ENCODE measurements at places on chromosomes 12 and 14. TPM values are rescaled to one million over a fixed set of nuclear protein-coding genes. Genes with fewer than 3 reads are reported as not detected.

- H3K36me3 ChIP-seq: no peaks in the 10 kb centered on the region
- no peak for DNase-seq
- peaks cover 2% of the 10 kb centered on the region for H3K27me3 ChIP-seq
- no peak overlapping the region for H3K27ac ChIP-seq
- H3K4me3 ChIP-seq: no peak overlapping the region
Observed at GRCh38 chr14:48771717-48772116, 814.5 kb downstream of the RPS29 start.

IFI27 gene
- total RNA-seq: 2.6 TPM

GRCh38 chr14:45073231-45073879 lies 10.6 kb upstream of the PRPF39 start:
- no peak for DNase-seq
- peaks cover 18% of the 10 kb centered on the region for H3K36me3 ChIP-seq
- no peaks in the 10 kb centered on the region for H3K27me3 ChIP-seq
- no peak overlapping the region for H3K27ac ChIP-seq
- no peak overlapping the region for H3K4me3 ChIP-seq

GRCh38 chr12:68509242-68509641 lies 101.5 kb upstream of the RAP1B start:
- H3K27ac ChIP-seq: no peak overlapping the region
- peaks cover 20% of the 10 kb centered on the region for H3K4me1 ChIP-seq
- H3K4me3 ChIP-seq: no peak overlapping the region
- no peak for DNase-seq

GRCh38 chr14:50820786-50821509 lies 10.0 kb downstream of the NIN start:
- H3K4me1 ChIP-seq: peaks cover 30% of the 10 kb centered on the region
- no peaks in the 10 kb centered on the region for H3K27me3 ChIP-seq
- H3K36me3 ChIP-seq: peaks cover 9% of the 10 kb centered on the region
- DNase-seq: no peak
- H3K27ac ChIP-seq: no peak overlapping the region

- peaks cover under 1% of the 10 kb centered on the region for H3K36me3 ChIP-seq
- H3K27me3 ChIP-seq: no peaks in the 10 kb centered on the region
- no peak overlapping the region for H3K4me3 ChIP-seq
- peak; percentile 96 for DNase-seq
- H3K4me1 ChIP-seq: peaks cover 88% of the 10 kb centered on the region
Observed at GRCh38 chr12:124392667-124393413, 97.9 kb downstream of the RFLNA start.

CELA1 gene
- not detected for total RNA-seq

DNA sequence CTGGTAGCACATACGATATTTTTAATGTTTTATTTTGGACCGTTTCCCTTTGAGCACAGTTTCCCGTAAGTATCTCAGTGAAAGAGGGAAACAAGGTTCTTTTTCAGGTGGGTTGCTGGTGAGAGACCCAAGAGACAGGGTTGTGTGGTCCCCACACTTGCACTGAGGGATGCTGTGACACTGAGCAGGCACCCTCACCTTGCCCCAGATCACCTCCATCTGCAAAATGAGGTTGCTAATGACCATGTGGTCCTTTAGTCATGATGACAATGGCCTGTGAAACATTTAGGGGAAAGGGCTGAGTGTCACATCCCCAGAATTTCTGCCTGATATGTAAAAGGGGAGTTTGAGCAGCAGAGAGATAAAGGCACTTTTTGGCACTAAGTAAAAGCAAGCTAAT lies 4.3 kb downstream of the CCND2 start:
- H3K4me1 ChIP-seq: peaks cover 26% of the 10 kb centered on the region
- peaks cover 64% of the 10 kb centered on the region for H3K27me3 ChIP-seq
- DNase-seq: no peak

GRCh38 chr12:118102609-118103008 lies 1.2 kb downstream of the VSIG10 start:
- DNase-seq: no peak
- peak overlapping the region; percentile 87 for H3K4me3 ChIP-seq
- peaks cover 3% of the 10 kb centered on the region for H3K36me3 ChIP-seq
- H3K27ac ChIP-seq: peak overlapping the region; percentile 76
- H3K4me1 ChIP-seq: peaks cover 17% of the 10 kb centered on the region

DNA sequence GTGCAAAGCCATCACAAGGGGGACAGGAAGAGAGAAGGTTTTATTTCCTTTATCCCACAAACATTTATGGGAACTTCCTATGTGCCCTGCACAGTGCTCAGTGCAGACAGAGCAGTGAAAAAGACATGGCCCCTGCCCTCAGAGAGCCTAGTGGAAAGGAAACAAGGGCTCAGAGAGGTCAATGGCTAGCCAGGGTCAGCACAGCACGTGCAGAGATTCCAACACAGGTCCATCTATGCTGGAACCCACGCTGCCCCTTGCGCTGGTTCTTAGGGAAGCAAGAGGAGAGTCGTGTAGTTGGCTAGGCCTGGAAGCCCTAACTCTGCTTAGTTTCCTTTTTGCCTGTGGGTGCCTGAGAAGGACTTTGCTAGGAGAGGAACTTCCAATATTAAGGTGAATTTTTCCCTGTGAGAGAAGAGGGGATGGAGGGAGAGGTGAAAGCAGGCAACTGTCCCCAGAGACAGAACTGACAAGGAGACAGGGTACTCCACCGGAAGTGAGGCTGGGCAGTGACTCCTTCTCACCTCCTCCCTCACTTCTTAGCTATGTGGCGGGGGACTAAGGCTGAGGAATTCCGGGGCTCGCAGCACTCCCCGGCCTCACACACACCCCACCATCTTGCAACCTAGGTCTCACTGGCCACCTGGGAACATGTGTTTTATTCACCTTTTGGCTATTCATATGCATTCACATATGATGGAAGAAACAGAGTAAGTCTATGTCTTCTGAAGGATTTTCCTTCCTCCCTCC lies 12.1 kb upstream of the GPX2 start:
- no peaks in the 10 kb centered on the region for H3K27me3 ChIP-seq
- H3K27ac ChIP-seq: no peak overlapping the region
- no peaks in the 10 kb centered on the region for H3K4me1 ChIP-seq
- no peak overlapping the region for H3K4me3 ChIP-seq

WNT1 gene
- total RNA-seq: not detected

DNA sequence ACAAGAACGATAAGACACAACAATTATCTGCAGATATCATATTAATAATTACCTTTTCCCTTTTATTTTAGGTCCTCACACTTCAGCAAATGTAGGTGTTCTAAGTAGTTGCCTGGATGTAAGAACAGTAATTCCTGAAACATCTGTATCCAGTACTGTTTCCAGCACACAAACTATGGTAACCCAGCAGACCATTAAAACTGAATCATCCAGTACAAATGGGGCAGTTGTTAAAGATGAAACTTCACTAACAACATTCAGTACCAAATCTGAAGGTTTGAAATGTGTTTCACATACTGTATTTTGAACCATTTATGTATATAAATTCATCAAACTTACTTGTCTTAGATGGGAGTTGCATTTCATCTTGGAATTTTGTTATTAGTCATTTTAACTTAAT lies 31.0 kb downstream of the HCFC2 start:
- no peaks in the 10 kb centered on the region for H3K4me1 ChIP-seq
- no peak overlapping the region for H3K4me3 ChIP-seq
- peaks cover 49% of the 10 kb centered on the region for H3K36me3 ChIP-seq

- H3K4me3 ChIP-seq: no peak overlapping the region
- peaks cover 26% of the 10 kb centered on the region for H3K4me1 ChIP-seq
- no peak overlapping the region for H3K27ac ChIP-seq
- no peaks in the 10 kb centered on the region for H3K27me3 ChIP-seq
- H3K36me3 ChIP-seq: no peaks in the 10 kb centered on the region
Observed at GRCh38 chr14:32707742-32708500, 230.8 kb upstream of the NPAS3 start.

- H3K27ac ChIP-seq: no peak overlapping the region
- no peak overlapping the region for H3K4me3 ChIP-seq
- no peaks in the 10 kb centered on the region for H3K4me1 ChIP-seq
- peaks cover 13% of the 10 kb centered on the region for H3K27me3 ChIP-seq
- no peaks in the 10 kb centered on the region for H3K36me3 ChIP-seq
Observed at GRCh38 chr14:23722675-23723074, 86.5 kb downstream of the DHRS2 start.

- H3K36me3 ChIP-seq: peaks cover 2% of the 10 kb centered on the region
- peaks cover 25% of the 10 kb centered on the region for H3K4me1 ChIP-seq
- no peak overlapping the region for H3K4me3 ChIP-seq
- DNase-seq: no peak
Observed at GRCh38 chr12:94831081-94831751, 172.3 kb downstream of the NDUFA12 start.

DNA sequence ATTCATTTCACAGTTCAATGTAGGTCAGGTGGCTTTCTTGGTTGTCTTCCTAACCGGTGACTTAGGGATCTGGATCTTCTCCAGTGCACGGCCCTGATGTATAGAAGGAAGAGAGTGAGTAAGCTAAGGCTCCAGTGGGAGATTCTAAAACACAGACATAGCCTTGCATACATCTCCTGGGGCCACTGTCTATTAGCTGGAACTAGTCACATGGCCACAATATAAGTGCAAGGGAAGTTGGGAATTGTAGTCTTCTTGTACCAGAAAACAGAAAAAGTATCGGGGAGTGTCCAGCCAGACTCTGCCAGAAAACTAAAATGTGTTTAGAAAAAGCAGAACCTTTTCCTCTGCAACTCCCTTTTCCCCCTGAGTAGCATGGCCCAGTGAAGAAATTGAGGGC lies 531.6 kb downstream of the VRK1 start:
- no peak overlapping the region for H3K27ac ChIP-seq
- DNase-seq: no peak
- no peak overlapping the region for H3K4me3 ChIP-seq
- H3K4me1 ChIP-seq: no peaks in the 10 kb centered on the region
- H3K36me3 ChIP-seq: no peaks in the 10 kb centered on the region

DNA sequence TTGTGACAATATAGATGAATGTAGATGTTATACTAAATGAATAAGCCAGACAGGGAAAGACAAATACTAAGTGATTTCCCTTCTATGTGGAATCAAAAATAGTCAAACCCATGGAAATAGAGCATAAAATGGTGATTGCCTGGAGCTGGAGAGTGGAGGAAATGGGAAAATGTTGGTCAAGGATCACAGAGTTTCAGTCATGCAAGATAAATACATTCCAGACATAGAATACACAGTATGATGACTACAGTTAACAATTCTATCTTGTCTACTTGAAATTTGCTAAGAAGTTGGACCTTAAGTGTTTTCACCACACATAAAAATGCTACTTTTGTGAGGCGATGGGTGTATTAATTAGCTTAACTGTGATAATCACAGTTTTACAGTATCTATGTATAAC lies 1182.7 kb downstream of the AACS start:
- no peak overlapping the region for H3K27ac ChIP-seq
- no peak for DNase-seq
- H3K27me3 ChIP-seq: no peaks in the 10 kb centered on the region
- H3K36me3 ChIP-seq: no peaks in the 10 kb centered on the region
- no peak overlapping the region for H3K4me3 ChIP-seq

- peaks cover 26% of the 10 kb centered on the region for H3K4me1 ChIP-seq
- H3K27ac ChIP-seq: no peak overlapping the region
- no peaks in the 10 kb centered on the region for H3K27me3 ChIP-seq
- H3K36me3 ChIP-seq: no peaks in the 10 kb centered on the region
Observed at GRCh38 chr12:47762850-47763465, 4.3 kb upstream of the RAPGEF3 start.

GRCh38 chr14:25118671-25119070 lies 68.7 kb upstream of the STXBP6 start:
- peaks cover 11% of the 10 kb centered on the region for H3K4me1 ChIP-seq
- H3K27me3 ChIP-seq: no peaks in the 10 kb centered on the region
- no peak overlapping the region for H3K4me3 ChIP-seq

GRCh38 chr14:75650253-75651058 lies 10.2 kb downstream of the ERG28 start:
- DNase-seq: peak; percentile 44
- peak overlapping the region; percentile 83 for H3K27ac ChIP-seq
- no peaks in the 10 kb centered on the region for H3K27me3 ChIP-seq
- H3K4me1 ChIP-seq: peaks cover 46% of the 10 kb centered on the region

DNA sequence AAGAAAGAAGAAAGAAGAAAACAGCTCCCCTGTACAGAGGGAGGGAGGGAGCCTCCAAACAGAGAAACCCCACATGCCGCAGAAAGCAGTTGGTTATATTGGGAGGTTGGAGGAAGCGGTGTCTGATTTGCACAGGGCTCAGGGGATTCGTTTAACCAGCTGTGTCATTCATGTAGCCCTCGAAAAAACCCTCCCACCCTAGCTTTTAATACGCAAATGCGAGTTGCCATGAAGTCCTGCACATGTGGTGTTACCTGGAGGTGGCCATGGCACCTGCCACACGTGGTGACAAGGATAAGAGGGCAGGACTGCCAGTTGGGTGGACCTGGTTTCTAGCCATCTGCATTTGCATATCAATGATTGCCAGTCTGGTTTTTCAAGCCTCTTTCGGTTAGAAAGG lies 40.9 kb downstream of the TMEM30B start:
- H3K4me1 ChIP-seq: peaks cover 12% of the 10 kb centered on the region
- DNase-seq: no peak
- no peak overlapping the region for H3K27ac ChIP-seq
- no peak overlapping the region for H3K4me3 ChIP-seq
- no peaks in the 10 kb centered on the region for H3K27me3 ChIP-seq

GRCh38 chr12:88361493-88361892 lies 218.8 kb downstream of the KITLG start:
- DNase-seq: no peak
- H3K27ac ChIP-seq: no peak overlapping the region
- H3K4me1 ChIP-seq: peaks cover 10% of the 10 kb centered on the region
- no peak overlapping the region for H3K4me3 ChIP-seq
- no peaks in the 10 kb centered on the region for H3K36me3 ChIP-seq

- H3K4me3 ChIP-seq: no peak overlapping the region
- peaks cover 15% of the 10 kb centered on the region for H3K36me3 ChIP-seq
- no peaks in the 10 kb centered on the region for H3K27me3 ChIP-seq
- H3K27ac ChIP-seq: peak overlapping the region; percentile 72
Observed at GRCh38 chr12:124498275-124499189, 68.9 kb downstream of the NCOR2 start.

- H3K27ac ChIP-seq: no peak overlapping the region
- DNase-seq: no peak
- H3K4me3 ChIP-seq: no peak overlapping the region
- H3K27me3 ChIP-seq: no peaks in the 10 kb centered on the region
- H3K36me3 ChIP-seq: peaks cover 9% of the 10 kb centered on the region
Observed at GRCh38 chr12:29544428-29545101, 47.1 kb upstream of the OVCH1 start.

DERA gene
- total RNA-seq: 28.4 TPM

GRCh38 chr14:65769151-65769550 lies 356.6 kb downstream of the FUT8 start:
- no peak overlapping the region for H3K4me3 ChIP-seq
- no peak overlapping the region for H3K27ac ChIP-seq
- H3K27me3 ChIP-seq: no peaks in the 10 kb centered on the region
- no peaks in the 10 kb centered on the region for H3K36me3 ChIP-seq
- no peaks in the 10 kb centered on the region for H3K4me1 ChIP-seq
- no peak for DNase-seq
